ENCODE measurements at places on chromosomes 12 and 14. TPM values are rescaled to one million over a fixed set of nuclear protein-coding genes. Genes with fewer than 3 reads are reported as not detected.

Gene ZFHX2
- total RNA-seq: 1.5 TPM

GRCh38 chr14:24481622-24482324, 26.3 kb downstream of the CMA1 start:
- H3K27me3 ChIP-seq: peaks cover 5% of the 10 kb centered on the region
- H3K4me3 ChIP-seq: peak overlapping the region; percentile 41
- no peaks in the 10 kb centered on the region for H3K36me3 ChIP-seq
- DNase-seq: peak; percentile 20

DNA sequence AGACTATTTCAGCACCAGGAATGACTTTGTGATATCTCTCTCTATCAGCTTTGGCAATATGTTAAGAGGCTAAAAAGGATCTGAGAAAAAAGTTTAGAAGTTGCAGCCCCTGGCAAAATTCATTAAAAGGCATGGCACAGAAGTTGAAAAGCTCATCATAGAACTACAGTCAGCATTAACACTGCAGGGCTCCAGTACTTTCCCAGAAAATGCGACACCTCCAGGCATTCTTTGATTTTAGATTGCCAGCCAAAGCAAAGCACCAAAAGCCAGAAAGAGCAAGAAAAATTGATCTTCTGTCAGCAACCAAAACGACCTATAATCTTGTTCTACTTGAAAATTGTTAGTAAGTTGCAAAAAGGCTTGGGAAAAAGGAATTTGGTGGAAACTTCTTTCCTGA, 713.5 kb downstream of the FSCB start:
- H3K4me1 ChIP-seq: no peaks in the 10 kb centered on the region
- H3K27ac ChIP-seq: no peak overlapping the region
- DNase-seq: no peak
- H3K36me3 ChIP-seq: no peaks in the 10 kb centered on the region
- no peak overlapping the region for H3K4me3 ChIP-seq

DNA sequence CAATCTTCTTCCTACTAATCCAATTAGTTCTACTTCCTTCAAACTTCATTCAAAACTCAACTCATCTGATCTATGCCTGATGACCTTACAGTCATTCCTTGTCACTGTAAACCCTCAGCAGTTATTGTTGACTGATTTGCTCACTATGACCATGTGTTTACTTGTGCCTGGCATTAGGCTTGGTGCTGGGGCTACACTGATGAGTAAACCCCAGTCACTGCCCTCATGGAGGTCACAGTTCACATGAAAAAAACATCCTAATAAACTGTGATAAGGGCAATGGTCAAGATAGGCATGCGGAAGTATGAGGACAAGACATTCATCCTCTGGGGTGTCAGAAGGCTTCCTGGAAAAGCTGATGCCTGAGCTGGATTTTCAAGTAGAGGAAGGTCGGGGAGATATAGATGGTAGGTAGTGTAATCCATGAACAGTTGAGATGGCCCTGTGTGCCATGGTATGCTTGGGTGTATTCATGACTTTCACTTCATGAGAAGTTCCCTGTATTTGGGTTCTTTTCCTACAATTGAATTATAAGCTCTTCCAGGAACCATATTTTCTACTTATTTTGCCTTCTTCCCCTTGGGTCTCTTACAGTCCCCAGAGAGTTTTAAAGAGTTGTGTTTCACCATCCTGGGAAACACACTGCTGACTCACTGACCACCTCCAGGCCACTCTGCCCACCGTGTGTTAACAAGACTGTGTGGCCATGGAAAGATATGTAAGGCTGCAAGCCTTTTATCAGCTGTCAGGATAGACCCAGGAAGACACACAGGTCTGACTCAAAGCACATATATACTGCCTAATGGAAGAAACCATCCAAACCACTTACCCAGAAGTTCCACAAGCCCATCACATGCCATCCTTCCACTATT, 38.7 kb upstream of the DUSP6 start:
- H3K4me3 ChIP-seq: peak overlapping the region; percentile 0
- no peaks in the 10 kb centered on the region for H3K27me3 ChIP-seq
- DNase-seq: peak; percentile 68

Data from HFFc6 (cell line).